Activated T-cell treated with anti-CD3 and anti-CD28 coated beads for 4 hours (primary cell): ENCODE measurements at places on chromosomes 2 and 18.

DNA sequence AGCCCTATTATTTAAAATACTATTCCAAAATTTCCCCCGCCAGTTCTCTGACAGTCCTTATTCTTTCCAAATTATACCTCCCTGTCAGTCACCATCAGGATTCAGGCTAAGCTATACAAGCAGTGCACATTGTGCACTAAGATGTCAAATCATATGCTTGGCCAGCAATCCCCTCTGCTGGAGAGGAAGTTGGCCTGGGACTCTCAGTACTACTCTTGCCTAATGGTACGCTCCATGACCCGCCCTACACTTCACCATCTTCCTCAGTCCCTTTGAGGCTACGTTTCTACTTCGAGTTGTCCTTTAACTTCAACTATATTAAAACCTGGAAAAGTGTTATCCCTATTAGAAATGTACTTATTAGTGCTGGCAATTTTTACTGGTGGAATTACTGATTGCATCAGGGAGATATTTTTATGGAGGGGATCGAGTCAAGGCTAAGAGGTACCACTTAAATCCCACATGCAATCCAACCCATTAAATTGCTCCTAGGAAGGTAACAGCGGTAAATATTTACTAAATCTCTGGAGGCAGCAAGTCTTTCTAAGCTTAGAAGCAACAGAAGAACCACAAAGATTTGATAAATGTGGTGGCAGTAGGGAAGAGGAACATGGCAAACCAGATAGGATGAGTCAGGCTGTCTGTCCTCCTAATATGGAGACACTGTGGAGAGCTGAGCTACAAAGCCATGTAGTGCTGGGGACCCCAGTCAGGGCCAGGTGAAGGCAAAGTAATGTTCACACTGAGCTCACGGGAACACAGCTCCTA lies 2.7 kb downstream of the USP40 start:
- DNase-seq: no peak

DNA sequence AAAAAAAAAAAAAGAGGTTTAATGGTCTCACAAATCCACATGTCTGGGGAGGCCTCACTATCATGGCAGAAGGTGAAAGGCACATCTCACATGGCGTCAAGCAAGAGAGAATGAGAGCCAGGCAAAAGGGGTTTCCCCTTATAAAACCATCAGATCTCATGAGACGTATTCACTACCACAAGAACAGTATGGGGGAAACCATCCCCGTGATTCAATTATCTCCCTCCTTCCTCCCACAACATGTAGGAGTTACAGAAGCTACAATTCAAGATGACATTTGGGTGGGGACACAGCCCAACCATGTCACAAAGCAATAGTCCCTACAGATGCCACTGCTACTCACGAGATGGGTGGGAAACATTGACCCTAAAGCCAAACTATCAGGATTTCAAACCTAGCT lies 392.7 kb upstream of the ID2 start:
- no peak for DNase-seq

DNA sequence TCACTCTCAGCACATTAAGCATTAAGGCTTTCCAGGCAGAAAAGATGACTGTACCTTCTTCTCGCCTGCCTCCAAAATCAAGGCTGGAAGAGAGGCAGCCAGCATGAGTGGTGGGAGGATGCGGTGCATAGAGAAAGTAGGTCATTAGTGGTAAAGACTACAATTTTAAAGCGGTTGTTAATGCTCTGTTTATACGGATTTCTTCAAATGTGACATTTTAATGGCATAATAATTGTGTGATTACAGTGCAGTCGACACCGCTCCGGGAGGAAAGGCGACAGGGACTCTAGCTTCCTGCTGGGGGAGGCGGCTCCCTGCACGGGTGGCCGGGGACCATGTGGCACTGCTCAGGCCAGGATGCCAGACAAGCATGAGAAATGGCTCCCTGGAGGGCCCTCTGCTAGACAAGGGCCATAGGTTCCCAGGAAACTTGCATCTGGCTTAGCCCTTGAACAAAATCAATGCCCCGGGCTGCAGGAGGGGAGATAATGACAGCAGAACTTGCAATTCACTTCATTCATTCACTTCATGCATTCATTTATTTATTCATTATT lies 129.6 kb downstream of the GALNT14 start:
- no peak for DNase-seq

DNA sequence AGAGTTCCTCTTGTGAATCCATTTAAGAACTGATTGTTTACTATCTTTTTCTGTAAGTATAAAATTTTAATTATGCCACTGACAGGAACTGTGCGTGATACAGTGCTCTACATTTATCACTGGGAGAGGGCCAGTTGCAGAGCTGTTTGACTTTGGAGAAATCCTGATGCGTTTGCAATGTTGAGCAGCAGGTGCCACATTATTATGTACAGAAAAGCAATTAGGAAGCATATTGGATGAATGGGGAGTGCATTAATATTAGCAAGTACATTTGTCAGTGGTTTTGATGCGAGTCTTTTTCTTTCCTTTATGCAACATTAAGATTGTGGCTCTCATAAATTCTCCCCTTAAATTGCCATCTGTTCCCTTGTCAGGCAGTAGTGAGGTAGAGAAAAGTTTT lies 302.3 kb upstream of the FANCL start:
- DNase-seq: no peak

DNA sequence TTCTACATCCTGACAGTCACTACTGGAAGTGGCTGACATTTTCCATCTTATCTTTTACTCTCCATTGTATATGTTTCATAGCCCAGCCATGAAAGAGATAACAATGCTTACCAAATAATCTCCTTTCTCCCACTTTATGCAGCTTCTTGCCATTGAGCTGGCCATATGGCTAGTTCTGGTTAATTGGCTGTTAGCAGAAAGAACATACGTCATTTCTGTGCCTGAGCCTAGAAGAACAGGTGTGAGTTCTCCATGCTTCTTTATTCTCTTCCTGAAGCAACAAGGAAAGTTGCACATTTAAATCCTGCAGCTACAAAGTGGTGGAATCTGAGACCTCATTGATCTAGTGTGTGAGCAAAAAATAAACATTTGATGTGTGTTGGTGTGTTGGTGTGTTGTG lies 82.0 kb upstream of the FSHR start:
- no peak for DNase-seq

DNA sequence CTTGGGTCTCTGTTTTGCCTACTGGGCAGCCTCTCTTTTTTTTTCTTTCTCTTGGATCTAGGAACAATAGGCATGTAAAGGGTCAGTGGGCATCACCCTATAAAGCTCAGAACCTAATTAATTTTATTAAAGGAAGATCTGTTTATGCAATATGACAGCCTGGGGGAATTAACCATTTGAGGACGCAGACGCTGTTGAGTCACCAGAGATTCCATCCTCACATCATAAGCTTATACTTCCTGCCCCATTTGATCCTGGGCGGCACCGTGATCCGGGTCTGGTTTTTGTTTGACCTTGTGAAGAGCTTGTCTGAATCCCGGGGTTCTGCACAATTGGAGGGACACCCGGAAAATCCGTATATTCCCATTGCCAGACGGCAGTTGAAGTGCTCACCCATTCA lies 16.8 kb upstream of the BCL11A start:
- DNase-seq: no peak
